ENCODE measurements at places on chromosomes 16 and 17.
A peak's percentile ranks its signal among the peaks of the same experiment; 100 is the strongest.

GRCh38 chr17:8726941-8727555 is 17.6 kb downstream of the CCDC42 start:
- DNase-seq, result no peak

DNA sequence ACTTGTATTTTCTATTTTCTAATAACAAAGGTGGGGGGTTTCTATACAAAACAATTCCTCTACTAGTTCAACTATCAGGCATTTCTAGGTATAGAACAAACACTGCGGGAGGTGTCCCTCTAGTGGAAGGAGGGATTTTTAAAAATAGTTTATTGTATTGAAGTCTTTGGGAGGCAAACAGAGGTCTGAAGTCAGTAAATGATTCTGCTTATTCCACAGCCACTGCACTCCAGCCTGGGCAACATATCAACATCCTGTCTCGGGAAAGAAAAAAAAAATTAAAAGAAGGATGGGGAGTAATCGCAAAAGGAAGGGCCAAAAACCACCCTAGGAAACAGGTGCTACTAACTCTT is 648 bp upstream of the ERCC4 start:
- no peak for DNase-seq

DNA sequence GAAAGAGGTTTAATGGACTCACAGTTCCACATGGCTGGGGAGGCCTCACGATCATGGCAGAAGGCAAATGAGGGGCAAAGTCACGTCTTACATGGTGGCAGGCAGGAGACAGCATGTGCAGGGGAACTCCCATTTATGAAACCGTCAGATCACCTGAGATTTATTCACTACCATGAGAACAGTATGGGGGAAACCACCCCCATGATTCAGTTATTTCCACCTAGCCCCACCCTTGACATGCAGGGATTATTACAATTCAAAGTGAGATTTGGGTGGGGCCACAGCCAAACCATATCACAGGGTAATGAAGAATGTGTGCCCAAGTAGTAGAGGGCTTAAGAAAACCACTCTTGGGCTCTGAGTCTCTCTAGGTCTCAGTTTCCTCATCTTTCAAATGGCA is 85.1 kb downstream of the PRKCB start:
- DNase-seq, result peak; percentile 8

DNA sequence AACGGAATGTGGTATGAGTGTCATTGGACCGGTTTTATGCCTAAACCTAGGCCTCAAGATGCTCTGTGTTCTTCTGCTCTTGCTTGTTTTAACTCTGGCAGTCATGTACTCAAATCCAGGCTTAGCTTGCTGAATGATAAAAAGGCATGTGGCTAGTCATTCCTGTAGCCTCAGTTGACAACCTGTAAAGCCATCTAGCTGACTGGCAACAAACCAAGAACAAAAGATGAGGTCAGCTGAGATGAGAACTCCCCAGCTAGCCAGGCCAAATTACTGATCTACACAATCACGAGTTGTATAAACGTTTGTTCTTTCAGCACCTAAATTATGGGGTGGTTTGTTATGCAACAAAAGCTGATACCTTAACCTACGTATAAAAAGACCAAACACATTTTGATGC is 1406.0 kb upstream of the CDH8 start:
- DNase-seq, result no peak

DNA sequence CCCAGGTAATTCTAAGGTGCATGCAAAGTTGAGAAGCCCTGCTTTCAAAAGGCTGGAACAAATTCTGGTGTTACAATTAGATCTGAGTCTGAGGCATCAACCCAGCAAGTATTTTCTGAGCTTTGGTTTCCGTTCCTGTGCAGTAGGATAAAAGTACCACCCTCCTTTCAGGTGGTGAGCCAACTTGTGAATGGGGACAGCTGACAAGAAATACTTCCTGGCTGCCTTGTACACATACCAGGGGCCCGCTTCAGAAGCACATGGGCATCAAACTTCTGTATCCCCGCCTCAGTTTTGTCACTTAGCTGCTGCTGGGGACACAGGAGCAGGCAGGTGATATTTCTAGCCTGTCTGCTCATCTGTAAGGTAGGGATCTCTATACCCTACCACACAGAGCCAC is 252.2 kb downstream of the CPPED1 start:
- DNase-seq, result no peak

DNA sequence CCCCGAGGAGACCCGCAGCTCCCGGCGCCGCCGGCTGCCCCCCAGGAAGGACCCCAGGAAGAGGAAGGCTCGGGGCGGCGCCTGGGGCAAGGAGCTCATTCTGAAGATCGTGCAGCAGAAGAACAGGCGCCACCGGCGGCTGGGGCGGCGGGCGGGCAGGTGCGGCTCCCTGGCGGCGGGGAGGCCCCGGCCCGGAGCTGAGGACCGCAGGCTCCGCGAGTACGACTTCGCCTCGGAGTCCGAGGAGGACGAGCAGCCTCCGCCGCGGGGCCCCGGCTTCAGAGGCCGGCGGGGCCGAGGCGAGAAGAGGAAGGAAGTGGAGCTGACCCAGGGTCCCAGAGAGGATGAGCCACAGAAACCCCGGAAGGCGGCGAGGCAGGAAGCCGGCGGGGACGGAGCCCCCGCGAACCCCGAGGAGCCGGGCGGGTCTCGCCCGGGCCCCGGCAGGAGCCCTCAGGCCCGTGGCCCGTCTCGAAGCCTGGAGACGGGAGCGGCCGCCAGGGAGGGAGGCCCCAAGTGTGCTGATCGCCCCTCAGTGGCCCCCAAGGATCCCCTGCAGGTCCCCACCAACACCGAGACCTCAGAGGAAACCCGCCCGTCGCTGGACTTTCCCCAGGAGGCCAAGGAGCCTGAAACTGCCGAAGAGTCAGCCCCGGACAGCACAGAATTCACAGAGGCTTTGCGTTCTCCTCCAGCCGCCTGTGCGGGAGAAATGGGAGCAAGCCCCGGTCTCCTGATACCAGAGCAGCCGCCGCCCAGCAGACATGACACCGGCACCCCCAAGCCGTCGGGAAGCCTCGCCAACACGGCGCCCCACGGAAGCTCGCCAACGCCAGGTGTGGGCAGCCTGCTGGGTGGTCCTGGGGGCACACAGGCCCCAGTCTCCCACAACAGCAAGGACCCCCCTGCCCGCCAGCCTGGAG is 22.3 kb upstream of the ZFPM1 start:
- DNase-seq, result no peak

DNA sequence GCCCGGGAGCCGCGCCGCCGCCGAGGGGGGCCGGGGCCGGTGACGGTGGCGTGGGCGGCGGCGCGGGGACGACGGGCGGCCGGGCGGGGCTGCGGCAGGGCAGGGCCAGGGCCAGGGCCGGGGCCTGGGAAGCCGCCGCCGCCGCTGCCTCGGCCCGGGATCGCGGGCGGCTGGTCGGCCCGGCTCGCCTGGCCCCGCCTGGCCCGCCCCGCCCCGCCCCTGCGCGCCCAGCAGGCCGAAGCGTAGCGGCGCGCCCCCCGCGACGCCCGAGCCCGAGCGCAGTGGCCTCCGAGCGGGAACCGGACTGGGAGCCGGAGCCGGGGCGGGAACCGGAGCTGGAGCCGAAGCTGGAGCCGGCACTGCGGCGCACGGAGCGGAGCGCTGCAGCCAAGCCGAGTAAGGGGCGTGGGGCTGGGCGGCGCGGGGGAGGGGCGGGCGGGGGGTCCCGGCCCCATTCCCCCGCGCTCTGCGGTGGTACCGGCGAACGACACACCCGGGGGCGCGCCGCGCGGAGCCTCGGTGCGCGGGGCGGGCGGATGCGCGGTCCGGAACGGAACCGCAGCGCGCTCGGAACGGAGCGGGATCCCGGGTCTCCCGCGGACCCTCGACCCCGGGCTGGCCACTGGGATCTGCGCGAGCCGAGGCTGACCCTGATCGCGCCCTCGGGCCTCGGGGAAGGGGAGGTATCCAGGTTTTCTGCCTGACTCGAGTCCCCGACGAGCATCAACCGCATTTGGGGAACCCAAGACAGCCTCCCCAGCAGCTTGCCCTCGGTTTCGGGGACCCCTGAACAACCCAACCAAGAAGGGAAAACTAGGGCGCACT is at the start of gene BEAN1:
TSS of gene BEAN1 (plus strand) at position 260 of the 825 bp plus-strand sequence. CDS start 10,382 bp downstream, outside the sequence.
- DNase-seq, result no peak

DNA sequence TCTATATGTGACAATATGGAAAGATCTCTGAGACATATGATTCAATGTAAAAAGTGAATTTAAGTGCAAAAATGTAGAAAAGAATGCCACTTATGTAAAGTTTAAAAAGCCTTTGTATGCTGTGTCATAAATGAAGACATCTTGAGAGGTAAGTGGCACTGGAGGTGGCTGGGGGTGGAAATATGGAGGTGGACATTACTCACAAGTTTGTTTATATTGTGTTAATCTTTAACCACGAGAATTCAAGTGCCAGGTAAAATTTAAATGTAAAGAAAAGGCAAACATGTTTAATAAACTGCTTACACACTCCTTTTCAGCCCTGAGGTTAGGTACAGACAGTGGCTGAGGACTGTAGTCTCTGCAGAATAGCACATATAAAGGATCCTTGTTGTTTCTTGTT is 235.1 kb downstream of the ABCC12 start:
- no peak for DNase-seq

- DNase-seq, result no peak
These were observed 41.5 kb upstream of the CBFA2T3 start for GRCh38 chr16:89018282-89019158.

DNA sequence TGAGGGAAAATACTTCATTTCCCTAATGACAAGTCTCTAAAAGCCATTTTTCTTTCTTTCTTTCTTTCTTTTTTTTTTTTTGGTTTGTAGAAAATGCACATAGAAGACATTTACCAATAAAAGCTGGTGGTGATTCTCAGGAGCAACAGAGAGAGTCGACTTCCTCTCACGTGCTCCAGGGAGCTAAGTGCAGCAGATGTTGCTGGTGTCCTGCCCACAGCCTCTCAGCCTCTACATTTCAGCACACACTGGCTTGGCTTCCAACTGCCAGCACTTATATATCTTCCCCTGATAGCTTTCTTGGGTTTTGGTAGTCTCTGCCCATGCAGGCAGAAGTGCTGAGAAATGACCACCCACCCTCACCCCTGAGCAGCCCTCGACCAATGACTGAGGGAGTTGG is 58.4 kb upstream of the MARCHF10 start:
- DNase-seq, result no peak

DNA sequence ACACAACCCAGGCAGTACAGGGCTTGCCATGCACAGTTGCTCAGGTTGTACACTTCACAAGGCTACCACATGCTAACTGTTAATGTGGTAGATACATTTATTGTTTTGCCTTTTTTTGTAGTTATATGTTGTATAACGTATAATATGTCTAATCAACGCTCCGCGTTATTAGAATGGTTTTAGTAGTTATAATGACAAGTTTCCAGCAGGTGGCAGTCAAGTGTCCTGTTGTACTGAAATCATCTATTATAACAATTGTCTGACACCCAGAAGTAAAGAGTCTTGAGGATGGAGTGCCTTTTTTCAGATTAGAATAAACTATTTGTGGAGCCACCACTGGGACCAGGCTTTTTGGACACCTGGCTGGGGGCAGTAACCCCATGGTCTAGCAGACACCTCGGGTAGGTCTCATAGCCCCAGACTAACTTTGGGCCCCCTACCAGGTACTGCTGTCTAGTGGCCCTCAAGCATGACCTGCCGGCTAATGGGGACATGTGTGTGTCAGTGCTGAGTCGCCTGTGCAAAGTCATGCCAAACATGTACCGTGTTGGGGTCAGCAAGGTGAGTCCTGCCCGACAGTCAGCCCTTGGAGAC is 32.8 kb downstream of the MYO15A start:
- peak; percentile 25 for DNase-seq

DNA sequence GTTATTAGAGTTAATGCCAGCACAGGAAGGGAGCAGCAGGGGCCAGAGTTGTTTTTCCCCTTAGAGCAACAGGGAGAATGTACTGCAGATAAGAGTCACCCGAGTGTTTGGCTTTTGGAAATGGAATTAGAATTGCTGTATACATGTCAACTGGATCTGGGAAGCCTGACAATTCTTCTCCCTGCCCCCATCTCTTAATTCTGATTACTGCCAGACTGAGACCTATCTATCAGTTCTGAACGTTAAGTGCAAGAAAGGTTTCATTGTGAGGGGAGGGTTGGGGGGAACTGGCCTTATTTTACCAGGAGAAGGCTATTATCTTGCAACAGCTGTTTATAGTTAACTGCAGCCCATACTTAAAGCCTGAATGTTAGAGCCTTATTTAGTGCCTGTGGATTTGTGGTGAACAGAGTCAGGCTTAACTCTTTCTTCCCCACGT is 424.5 kb upstream of the CDH11 start:
- no peak for DNase-seq

- no peak for DNase-seq
These were observed at the start of gene C1QTNF8 for GRCh38 chr16:1096169-1097082. Gene C1QTNF8, minus strand, starts transcription at chr16:1096244. Its CDS starts 1,322 bp downstream, at chr16:1094922.

DNA sequence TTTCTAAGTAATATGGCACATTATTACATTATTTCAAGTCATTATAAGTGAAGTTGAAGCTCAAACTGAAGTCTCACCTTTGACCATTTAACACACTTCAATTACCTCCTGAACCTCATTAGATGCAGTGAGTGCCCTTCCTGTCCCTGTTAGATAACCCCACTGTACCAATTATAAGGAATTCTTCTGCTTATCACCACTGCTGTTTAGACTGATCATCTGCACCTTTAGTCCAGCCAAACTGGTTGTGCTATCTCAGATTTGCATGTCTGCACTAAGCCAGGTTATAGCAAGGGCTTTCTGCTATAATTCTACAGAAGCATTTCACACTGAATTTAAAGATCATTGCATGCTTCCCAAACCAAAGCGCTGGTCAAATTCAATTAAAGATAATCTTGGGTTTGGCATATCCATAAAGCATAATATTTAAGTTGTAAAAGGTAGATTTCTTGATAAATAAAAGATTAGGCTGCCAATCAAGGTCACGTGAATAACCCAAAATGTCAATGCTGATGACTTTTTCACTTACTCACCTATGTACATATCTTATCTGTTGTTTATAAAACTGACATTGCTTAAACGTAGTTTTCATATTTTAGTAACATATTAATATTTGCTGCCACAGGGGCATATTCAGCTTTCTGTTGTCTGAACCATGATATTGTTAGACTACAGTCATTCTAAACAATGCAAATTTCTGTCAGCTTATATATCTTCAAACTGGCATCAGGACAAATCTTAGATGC is 11.9 kb downstream of the ITFG1 start:
- DNase-seq, result no peak

- no peak for DNase-seq
These were observed 166.4 kb downstream of the HAPSTR1 start for GRCh38 chr16:9257843-9258242.

GRCh38 chr16:82459580-82460256 is 167.1 kb upstream of the CDH13 start:
- no peak for DNase-seq

- DNase-seq, result no peak
These were observed 33.0 kb downstream of the STAT3 start for GRCh38 chr17:42354956-42355843.

DNA sequence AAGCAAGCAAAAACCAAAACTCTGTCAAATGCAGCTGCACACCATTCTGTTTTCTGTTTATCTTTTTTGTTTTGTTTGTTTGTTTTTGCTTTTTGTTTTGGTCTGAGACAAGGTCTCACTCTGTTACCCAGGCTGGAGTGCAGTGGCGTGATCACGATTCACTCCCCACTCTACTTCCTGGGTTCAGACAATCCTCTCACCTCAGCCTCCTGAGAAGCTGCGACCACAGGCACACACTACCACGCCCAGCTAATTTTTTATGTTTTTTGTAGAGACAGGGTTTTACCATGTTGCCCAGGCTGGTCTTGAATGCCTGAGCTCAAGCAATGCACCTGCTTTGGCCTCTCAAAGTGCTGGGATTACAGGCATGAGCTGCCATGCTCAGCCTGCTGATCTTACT is 19.3 kb upstream of the SLFN13 start:
- DNase-seq, result no peak

All from activated T-cell treated with anti-CD3 and anti-CD28 coated beads for 24 hours (primary cell).